ENCODE measurements at places on chromosomes 7 and 10.

DNA sequence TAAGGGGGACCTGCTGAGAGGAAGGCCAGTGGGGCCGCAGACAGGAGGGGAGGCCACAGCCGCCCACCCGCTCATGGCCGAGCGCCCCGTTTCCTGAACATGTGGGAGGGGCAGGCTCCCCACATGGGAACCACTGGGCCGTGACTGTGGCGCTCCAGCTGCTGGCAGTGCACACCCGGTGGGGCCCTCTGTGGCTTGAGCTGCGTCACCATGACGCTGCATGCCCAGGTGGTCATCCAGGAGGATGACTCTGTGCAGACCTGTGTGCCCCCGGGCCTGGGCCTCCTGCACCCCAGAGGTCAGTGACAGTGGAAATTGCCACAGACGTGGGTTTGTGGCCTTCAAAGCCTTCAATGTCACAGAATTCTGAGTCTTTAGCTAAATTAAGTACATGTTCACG lies 85.1 kb downstream of the MGMT start:
- peak; percentile 36 for DNase-seq

GRCh38 chr7:24307326-24307725 lies 23.3 kb downstream of the NPY start:
- DNase-seq = no peak

DNA sequence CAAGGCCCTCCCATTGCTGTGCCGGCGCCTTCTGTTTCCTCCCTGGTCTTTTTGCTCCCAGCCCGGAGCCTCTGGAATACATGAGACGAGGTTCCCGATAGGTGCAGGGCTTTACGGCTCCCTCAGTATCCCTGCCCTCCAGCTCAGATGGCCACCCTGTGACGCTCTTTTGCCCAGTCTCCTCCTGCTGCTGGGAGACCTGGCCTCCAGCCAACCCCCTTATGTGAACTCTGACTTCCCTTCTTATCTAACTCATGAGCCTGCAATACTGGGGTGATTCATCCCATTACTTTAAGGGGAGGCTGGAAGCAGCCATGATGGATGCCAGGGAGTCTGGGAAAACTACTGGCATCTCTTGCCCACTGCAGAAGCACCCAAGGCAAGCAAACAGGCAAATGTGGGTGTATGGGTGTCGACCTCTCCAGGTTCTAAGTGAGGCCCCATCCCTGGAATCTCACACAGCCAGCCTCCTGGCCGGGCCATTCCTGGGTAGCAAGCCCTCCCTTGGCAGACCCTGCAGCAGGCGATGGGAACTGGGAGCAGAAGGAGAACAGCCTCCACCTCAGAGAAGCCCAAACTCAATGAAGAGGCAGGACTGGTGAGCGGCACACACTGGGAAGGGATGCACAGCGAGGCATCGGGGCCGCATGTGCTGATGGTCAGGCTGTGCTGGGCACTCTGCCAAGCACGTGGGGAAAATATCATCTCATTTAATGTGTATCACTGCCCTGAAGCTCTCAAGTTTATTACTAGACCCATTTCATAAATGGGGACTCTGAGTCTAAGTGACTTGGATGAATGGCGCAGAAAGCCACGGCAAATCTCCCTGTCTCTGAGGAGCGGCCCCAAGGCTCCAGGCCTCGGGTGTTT lies 97.5 kb downstream of the FAM53B start:
- DNase-seq = no peak

DNA sequence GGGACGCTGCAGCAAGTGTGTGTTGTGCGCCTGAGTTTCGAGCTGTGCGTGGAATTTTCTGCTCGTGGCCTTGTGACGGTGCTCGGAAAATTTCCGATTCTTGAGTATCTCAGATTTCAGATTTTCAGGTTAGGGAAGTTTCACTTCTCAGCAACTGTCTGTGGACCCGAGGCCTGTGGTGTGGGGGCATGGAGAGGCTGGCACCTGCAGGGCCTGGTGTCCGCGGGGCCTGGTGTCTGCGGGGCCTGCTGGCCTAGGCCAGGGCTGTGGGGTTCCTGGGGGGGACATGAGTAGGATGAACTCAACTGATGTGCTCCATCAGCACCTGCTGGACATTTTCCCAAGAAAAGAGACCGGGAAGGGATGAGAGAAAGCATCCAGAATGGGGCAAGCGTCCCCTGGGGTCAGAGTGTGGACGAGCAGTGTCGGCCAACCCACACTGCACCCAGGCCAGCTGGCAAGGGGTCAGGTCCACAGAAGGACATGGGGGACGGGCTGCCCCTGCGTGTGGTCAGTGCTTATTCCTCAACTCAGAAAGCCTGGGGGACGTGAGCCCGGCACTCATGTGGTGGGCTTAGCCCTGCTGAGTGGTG lies 31.3 kb upstream of the SHH start:
- DNase-seq = no peak

GRCh38 chr7:135333946-135334345 lies 100.3 kb downstream of the STRA8 start:
- DNase-seq = no peak

DNA sequence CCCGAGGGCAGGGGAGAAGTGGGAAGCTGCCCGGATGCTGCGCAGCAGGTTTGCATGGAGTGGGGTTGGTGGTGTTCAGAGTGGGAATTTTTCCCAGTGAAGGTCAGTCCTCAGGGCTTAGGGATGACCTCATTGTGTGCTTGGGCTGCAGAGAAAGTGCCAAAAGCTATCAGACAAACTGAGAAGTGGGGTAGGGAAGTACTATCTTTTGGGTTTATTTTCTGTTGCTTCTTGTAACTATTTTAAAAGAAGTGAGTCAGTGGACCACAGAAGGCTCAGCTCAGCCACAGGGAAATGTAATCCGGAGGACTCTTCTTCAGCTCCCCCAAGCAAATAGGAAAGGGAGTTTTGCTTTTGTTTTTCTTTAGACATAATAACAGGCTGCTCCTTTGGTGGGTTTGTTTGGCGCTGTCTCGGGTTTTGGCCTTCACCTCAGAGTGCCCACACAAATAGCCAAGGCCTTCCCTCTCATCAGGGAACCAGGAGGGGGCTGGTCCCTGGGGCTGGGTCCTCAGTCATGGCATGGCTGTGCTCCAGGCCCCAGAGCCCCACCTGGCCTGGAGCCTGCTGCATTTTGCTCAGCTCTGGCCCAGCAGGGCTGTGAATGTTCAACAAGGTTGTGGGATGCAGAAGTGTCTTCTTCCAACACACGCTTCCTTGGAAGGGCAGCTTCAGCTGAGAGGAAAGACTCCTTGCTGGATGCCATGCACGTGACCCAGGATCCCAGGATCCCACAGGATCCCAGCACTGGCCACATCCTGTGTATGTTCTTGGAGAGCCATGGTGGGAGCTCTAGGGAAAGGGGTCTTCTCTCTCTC lies 5.4 kb upstream of the FAM170B start:
- DNase-seq = peak; percentile 23

DNA sequence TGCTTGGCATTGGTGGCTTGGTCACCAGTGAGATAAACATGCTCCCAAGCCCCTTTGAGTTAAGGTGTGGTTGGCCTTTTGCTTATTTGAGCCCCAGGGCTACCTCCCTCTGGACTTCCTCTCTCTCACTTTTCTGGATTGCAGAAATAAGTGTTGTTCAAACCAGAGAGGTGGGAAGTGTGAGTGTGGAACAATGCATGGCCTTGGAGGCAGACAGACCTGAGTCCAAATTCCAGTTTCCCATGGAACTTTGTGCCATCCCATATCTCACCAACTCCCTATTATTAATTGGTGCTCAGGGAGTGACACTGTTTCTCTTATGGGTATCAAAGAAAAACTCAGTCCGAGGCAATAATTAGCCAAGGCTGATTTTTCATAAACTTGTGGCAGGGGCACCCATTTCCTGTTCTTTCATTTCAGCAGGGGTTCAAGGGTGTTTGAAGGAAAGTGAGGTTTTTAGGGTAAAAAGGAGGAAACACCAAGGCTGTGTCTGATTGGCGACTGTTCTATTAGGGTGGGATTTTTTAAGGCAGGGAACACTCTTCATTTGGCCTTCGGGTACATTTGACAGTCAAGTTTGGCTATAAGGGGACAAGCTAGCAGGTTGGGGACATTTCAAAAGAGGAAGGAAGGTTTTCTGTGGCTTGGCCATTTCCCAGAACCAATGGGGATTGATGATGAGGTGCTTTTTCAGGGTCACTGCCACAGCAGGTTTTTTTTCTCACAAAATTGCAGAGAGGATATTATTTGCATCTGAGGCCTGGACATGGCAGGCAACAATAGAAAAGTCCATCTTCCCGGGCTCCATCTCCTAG lies 148.8 kb upstream of the NPY start:
- DNase-seq = no peak

DNA sequence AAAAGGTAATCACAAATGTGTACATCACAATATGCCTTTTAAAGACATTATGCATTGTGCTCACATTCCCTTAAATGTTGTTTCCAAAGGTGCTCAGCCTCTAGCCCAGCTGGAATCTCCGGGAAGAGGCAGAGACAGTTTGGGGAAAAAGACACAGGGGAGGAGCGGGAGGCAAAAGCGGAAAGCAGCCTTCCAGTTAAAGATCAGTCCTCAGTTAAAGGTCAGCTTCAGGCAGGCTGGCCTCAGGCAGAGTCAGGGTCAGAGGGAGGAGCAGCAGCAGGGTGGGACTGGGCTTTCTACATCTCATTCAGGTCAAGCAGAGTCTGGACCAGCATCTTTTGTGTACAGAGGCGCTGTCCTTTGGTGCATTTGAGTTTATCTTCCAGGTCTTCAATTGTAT lies 18.6 kb downstream of the ST7 start:
- peak; percentile 52 for DNase-seq

GRCh38 chr7:150520145-150520544 lies 5.5 kb downstream of the GIMAP7 start:
- DNase-seq = no peak

GRCh38 chr7:40223451-40224127 lies 88.8 kb downstream of the SUGCT start:
- DNase-seq = no peak

DNA sequence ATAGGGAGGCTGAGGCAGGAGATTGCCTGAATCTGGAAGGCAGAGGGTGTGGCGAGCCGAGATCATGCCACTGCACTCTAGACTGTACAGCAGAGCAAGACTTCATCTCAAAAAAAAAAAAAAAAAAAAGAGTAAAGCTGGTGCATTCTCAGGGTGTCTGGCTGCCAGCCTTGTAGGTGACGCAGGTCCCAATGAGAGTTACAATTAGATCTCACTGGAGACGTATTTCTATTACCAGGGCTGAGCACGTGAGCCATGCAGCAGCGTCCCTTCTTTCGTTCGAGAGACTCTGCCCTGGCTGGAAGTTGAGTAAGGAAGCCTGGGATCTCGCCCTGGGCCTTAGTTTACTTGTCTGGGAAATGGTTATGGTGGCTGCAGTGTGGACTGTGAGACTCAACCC lies 22.4 kb upstream of the ZMIZ1 start:
- no peak for DNase-seq

DNA sequence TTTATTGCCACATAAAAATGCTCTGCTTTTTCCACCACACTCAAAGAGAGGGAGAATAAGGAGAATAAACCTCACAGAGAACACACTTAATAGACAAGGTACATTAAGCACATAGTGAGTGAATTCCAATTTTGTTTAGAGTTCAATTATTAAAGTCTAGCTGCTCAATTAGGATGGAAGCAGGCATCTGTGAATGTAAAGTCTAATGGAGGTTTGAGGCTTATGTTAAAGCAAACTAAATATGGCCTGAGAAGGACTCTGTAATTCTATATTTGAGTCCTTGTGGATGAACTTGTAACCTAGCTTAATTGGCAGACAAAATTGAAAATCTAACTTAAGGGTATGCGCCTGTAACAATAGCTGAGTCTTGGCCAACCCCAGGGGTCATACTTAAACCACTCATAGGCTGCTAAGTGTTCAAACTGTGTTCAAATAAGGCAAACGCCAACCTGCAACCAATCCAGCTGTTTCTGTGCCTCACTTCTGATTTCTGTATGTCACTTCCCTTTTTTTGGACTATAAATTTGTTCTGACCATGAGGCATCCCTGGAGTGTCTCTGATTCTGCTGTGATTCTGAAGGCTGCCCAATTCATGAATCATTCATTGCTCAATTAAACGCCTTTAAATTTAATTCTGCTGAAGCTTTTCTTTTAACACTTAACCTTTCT lies 31.3 kb upstream of the NME8 start:
- DNase-seq = no peak

DNA sequence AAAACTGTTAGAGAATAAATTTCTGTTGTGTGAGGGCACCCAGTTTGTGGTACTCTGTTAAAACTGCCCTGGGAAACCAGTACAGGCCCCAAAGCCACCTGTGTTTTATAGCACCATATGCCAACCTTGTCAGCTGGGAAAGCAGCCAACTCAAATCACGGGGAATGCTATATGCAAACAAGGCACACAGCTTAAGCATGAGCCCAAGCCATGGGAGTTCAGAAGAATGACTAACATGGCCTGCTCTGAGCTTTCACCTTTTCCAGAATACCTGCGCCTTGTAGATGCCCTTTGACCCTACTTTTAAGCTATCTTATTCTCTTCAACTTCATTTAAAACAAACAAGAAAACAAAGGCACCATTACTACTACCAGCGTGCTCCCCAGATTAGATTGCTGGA lies 5.5 kb upstream of the SLC25A13 start:
- DNase-seq = no peak

- DNase-seq = no peak
Observed at GRCh38 chr10:98472196-98472595, 25.5 kb upstream of the HPS1 start.

DNA sequence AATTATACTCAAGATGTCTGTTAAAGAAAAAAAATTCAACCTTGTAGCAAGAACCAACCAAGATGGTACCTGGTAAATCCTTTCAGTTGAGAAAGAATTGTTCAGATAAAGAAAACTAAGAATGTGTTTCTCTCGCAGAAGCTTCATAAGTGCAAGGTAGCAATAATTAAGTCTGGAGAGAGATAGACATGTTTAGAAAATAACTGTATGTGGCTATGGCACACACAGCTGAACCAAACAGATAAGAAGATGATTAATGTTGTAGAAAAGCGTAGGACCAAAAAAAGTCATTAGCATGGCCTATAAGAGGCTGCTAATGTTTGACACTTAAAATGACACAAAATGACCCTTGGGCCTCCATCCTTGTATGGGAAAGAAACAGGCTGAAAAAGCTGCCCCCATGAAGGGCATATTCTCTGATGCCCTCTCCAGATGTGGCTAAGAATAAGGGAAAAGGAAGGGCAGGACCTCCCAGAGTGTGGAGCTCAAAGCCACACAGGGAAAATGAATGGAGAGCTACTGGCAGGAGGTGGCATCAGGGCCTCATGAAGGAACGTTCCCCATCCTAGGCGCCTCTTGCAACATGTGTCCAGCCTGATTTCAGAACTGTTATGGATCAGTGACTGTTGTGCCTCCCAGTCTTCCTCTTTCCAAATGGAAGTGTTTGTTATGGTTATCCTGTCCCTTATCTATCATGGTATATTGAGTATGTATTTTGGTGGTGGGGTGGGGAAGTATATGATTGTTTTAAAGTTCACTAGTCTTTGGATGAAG lies 30.7 kb downstream of the TLL2 start:
- no peak for DNase-seq

DNA sequence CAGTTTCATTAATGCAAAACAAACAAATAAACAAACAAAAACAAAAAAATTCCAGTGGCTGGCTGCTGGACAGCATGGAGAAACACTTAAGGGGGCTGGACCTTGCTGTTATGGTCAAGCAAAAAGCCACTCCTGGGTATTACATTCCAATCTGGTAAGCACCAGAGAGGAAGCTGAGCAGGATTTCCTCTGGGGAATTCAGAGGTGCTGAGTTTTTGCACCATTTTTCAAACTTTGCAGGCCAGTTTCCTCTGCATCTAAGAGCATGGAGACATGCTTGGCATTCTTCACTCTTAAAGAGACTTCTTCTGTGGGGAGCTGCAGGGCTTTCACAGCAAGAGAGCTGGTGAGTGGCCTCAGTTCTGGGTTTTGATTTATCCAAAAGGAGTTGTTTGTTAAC lies 84.5 kb downstream of the FZD1 start:
- DNase-seq = no peak

GRCh38 chr10:10870523-10871241 lies 147.0 kb upstream of the CELF2 start:
- DNase-seq = peak; percentile 52

- DNase-seq = no peak
Observed at GRCh38 chr7:55365205-55365674, at the start of gene LANCL2. LANCL2 (plus strand) TSS chr7:55365337; CDS start chr7:55366026, 689 bp downstream.
